ENCODE measurements at places on chromosomes 3 and 15. TPM values are rescaled to one million over a fixed set of nuclear protein-coding genes. Genes with fewer than 3 reads are reported as not detected.

DNA sequence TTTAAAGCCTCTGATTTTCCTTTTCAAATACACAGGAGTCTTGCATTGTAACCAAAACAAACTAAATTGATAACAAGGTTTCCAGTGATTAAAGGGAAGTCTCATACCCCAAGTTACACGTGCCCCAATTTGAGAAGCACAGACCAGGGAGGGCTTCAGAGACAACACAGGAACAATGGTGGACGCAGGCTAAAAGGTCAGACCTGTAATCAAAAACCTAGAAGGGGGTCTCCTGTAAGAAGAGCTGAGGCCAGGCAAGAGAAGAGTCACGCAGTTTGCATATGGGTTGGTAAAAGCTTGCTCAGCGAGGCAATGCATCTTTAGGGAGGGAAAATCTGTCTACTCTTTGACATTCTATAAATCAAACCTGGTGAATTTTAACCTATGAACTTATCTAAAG is 58.6 kb upstream of the MCF2L2 start:
- no peak for DNase-seq

- DNase-seq: no peak
Observed at GRCh38 chr3:18027161-18027939, 284.9 kb upstream of the TBC1D5 start.

GRCh38 chr15:40134885-40135284 is 26.0 kb upstream of the BUB1B start:
- DNase-seq: no peak

- no peak for DNase-seq
Observed at GRCh38 chr3:8739757-8740504, 6.3 kb downstream of the CAV3 start.

Gene CLRN1
- total RNA-seq: not detected

DNA sequence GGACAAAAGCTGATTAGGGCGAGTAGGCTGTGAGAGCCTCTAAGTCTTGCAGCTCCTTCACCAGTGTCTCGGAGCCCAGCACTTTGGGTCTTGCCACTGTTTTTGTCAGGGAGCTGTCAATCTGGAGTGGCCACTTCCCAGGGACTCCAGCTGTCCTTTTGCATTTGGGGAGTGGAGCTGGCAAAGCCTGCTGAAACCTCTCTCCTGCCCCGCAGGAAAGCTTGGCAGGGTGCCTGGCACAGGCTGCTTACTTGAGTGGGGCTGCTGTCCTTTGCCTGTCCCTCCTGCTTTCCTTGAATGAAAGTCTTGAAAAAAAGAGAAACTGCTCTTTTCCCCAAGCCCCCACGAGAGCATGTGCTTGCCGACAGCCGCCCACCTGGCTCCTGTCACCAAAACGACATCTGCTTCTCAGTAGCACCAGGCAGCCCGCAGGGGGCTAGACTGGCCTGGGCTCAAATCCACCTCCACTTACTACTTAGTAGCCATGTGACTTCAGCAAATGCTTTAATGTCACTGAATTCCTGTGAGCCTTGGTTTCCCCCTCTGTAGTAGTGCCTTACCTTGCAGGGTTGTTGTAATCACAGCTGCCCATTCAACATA is 13.7 kb downstream of the USP13 start:
- peak; percentile 87 for DNase-seq

All from upper lobe of right lung (tissue), 1 donor.